Germinal center (tissue), 1 donor: ENCODE measurements at places on chromosomes 5 and 9.
A peak's percentile ranks its signal among the peaks of the same experiment; 100 is the strongest.

DNA sequence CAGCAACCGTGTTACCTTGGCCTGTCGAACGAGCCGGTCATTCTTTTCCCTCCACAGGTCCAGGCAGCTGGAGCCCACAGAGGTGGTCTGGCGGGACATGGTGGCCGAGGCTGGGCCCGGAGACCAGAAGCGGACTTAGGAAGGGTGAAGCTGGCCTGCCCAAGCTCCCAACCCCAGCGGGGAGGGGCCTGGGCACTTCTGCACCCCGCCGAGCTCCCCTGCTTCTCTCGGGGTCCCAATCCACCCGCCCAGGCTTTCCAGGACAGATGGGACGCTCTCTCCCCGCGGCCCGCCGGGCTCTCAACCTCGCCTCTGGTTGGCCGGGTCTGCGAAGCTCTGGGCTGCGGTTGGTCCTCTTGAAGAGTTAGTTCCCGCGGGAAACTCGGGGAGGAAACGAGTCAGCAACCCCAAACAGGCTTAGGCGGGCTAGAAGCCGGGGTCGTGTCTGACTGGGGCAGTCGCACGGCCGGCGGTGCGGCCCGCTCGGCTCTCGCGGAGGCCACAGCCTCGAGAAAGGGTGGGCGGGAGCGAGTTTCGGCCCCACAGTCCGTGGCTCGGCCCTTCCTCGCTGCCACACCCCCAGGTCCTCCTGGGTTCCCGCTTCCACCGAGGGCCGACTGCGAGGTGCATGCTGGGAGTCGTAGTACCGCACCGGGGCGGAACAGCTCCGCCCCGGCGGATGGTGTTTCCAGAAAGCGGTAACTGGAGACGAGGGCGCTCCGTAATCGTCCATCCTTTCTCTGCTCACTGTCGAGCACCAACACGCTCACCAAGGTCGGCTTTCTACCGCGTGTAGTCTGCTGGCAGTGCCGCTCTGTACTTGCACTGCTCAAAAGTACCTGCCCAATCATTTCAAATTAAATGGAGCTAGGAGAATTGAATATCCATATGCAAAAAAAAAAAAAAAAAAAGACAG is at the start of gene FANCG:
FANCG (minus strand) TSS at position 517 of the 916 bp plus-strand sequence; CDS start at position 99, 418 bp downstream.
- DNase-seq, result peak; percentile 88

DNA sequence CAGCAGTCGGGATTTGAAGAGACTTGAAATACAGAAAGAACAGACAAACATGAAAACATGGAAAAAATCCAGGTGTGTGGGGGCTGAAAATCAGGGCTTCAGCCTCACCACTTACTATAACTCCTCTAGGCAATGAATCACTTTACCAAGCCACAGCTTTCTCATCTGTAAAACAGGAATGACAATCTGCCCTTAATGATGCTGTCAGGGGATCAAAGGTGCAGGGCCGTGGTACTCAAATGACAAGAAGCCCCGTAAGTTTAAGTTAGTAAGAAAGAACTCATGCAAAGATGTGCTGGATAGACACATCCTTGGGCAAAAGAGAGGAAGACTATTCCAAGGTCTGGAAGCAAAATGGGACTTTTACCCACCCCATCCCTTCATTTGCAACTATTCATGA is 34.7 kb downstream of the FBXW2 start:
- DNase-seq, result no peak

- no peak for DNase-seq
Measured at GRCh38 chr9:73348471-73348870, 196.8 kb downstream of the ANXA1 start.

- peak; percentile 36 for DNase-seq
Measured at GRCh38 chr5:134873494-134873893, 677 bp upstream of the TXNDC15 start.

- no peak for DNase-seq
Measured at GRCh38 chr5:65867542-65868195, 58.7 kb upstream of the ERBIN start.

DNA sequence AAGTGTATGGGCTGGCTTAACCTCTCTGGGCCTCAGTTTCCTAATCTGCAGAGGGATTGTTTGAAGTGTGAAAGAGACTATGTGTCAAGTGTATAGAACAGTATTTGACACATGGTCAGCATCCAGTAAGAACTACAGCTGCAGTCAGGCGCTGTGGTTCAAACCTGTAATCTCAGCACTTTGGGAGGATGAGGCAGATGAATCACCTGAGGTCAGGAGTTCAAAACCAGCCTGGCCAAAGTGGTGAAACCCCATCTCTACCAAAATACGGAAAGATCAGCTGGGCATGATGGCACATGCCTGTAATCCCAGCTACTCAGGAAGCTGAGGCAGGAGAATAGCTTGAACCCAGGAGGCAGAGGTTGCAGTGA is 31.9 kb upstream of the STING1 start:
- DNase-seq, result no peak

GRCh38 chr5:161009194-161009593 is 157.2 kb upstream of the ATP10B start:
- no peak for DNase-seq

DNA sequence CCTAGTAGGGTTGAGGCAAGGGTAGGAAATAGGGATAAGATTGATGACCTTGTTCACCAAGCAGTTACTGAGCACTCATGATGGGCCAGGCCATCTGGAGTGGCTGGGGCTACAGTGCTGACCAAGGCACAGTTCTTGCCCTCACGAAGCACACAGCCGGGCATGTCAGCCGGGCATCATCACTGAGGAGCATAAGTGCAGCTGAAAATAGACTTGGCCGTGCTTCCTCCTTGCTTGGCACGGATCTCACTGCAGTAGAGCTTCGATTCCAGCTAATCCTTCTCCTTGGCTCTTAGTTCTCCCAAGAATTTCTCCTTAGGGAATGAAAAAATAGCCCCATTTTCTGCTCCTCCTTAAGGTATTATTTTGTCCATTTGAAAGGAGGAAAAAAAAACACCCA is 116.6 kb downstream of the NMUR2 start:
- no peak for DNase-seq

DNA sequence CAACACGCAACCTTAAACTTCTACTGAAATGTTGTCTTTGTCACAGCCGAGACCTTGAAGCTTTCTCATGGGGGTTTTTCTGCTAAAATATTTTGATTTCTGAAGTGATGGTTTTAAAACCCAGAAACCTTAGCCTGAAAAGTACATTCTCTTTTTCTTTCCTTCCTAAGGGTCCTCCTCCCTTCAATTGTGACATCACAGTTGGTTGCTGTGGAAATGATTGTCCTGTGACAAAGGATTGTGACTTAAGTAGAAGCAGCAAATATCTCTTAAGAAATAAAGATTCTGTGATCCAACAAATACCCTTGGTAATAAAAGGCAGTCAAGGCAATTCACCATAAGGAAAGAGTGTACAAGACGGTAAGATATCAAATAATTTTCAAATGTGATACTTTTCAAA is 125.2 kb downstream of the SEMA6A start:
- DNase-seq, result no peak

DNA sequence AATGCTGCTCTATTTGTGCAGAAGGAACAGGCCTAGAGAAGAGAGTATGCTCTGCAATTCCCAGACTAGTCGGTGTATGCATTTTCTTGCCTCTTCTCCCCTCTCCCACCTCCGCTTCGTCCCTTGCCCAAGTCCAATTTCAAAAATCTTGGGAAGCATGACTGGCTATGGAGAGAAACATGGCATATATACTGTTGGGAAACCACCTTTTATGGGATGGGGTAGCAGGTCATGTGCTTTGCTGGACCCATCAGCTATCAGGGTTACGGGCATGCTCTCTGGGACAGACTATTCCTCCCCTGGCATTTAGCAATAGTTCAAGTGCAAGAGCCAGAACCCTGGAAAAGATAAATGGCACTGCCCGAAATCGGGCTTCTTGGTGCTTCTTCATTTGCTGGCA is 12.0 kb downstream of the ISL1 start:
- no peak for DNase-seq

DNA sequence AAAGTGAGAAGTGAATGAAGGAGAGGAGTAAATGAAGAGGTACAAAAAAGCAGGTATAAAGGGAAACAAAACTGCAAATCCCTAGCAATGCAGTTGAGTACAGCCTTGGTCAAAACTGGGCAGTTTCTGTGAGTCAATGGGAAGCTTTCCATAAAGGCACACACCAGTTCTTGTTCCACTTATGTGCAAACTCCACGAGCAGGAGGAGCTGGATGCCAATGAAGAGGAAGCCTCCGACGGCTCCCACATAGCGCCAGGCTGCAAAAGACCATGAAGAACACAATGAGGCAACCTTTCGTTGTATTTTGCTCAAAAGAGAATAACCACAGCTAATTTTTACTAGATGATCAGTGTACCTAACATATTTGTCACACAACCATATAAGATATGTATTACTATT is 81.1 kb downstream of the SERINC5 start:
- DNase-seq, result no peak

DNA sequence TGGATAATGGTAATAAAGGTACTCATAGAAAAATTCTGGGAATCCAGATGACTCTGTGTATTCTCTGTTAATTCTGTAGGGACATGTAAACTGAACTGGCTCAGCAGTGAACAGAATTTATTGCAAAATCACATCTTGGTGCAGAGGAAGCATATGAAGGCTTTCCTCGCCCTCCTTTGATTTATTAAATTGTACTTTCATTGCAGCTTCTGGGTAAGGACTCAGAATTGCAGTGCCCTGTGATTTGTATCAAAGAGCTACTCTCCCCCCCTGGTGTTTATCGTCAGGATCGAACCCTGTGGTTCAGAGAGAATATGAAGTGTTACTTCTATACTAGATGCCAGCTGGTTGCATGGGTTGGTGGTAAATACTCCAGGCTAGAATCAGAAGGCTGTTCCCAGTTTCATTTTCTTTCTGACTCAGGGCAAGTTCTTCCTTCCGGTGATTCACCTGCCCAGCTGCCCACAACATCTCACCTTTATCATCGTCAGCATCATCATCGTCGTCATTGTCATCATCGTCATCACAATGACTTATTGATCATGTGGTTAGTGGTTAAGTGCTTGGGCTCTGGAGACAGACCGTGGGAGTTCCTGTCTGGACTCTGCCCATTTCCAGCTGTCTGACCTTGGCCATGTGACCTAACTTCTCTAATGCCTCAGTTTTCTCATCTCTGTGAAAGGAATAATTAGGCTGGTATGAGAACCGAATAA is 238.8 kb downstream of the ARHGAP26 start:
- peak; percentile 30 for DNase-seq

- DNase-seq, result no peak
Measured at GRCh38 chr5:174552428-174552827, 172.0 kb upstream of the MSX2 start.

DNA sequence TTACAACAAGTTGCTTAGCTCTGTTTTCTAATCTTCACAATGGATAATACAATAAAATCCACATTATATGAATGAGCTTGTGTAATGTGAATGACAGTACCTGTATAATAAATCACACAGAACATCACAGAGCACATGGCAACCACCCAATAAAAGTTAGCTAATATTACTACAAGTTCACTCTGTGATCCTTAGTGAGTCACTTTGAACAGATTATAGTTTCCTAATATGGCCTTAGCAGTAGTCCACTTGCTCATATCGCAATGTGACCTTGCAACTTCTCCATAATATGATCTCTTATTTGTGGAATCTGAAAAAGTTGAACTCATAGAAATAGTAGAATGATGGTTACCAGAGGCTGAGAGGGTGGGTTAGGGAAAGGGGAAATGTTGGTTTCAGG is 361.3 kb downstream of the PTPRD start:
- DNase-seq, result no peak

DNA sequence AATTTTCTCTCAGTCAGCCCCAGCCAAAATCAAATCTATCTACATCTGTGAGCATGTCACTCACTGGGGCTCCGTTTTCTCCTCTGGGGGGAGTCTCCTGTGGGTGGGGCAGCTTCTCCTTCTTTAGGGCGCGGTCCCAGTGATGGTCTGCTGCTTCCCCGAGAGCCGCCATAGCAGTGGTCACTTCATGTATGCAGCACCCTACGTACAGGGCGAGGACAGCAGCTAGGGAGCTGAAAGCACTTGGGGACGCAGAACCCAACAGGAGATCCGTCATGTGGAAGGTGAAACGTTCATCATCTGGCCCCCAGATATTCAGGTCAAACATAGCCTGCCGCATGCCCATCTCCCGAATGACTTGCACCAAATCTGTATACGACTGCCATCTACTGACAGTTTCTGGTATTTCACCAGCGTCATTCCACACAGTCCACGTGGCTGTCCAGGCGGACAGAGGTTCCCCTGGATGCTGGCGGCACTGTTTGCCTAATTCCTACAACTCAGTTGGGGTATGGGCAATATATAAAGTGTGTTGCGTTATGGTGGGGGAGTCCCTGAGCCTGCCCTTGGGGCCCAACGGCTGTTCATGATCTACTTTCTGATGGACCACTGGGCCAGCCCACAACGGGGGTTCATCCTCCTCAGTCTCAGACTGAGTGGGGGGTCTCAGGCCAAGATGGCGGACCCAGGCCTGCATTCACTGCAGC is 795.0 kb downstream of the EFNA5 start:
- DNase-seq, result no peak

GRCh38 chr9:69197687-69198086 is 23.6 kb downstream of the TJP2 start:
- no peak for DNase-seq

DNA sequence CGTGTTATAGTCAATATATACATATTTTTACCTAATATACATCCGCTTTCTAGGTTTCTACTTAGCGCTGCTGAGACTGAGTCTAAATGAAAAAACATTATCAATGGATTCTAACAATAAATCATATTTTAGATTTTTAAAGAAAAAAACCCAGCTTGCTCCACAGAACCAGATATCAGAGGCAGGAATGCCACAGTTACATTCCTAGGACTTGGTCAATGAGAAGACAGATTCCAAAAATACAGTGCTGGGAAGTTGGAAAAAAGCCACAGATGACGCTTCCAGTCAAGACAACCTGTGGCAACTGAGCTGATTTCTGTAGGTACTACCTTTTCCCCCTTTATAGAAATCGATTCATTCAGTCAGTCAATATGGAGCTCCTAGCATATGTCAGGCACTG is 577 bp upstream of the CCDC112 start:
- no peak for DNase-seq

DNA sequence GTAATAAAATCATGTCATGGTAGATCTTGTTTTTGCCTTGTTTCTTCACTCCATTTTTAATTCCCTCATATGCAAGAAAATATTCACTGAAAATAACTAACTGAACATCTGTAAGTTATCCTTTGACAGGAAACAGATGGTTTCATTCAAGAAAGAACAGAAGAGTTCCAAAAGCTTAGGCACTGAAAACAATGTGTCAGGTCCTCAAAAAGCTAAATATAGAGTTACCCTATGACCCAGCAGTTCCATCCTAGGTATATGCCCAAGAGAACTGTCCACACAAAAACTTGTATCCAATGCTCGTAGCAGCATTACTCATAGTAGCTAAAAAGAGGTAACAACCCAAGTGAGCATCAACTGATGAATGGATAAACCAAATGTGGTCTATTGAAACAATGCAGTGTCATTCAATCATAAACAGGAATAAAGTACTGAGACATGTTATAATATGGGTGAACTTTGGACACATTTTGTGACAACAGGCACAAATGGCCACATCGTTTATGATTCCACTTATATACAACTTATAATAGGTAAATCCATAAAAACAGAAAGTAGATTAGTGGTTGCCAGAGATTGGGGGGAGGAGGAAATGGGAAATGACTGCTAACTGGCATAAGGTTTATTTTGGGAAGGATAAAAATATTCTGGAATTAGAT is 231.0 kb downstream of the FRMD3 start:
- no peak for DNase-seq
